ENCODE measurements at places on chromosomes 6 and 20.
A peak's percentile ranks its signal among the peaks of the same experiment; 100 is the strongest.

DNA sequence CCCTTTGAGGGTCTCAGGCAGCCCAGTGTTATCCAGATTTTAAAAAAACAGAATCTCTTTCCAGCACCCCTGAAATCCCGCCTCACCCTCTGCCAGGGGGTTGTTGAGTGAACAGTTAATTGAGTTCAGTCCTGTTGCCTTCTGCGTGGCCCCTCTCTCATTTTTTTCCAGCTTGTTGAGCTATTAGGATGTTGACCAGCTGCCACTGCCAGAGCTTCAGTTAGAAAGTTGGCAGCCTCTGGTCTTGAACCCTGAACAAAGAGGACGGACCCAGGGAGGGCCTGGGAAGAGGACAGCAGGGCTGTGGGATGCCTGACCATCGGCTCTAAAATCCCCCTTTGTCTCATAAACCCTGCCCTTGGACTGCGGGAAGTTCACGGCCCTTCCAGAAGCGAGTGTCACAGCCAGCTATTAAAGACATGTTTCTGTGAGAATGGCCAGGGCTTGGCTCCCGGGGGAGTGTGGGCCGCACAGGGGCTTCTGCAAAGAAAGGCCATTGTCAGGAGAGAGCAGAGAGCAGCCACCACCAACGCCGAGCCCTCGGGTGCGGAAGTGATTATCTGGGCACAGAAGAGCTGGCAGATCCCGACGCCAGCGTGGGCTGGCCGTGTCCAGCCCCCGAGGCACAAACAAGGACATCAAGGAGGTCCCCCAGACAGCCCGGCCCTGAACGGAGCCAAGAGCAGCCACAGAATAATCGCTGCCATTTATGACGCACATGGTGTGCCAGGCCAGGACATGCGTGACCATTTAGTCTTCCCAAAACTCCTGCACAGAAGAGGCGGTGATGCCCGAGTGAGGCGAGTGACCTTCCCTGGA lies 189.0 kb downstream of the ANKRD60 start:
- no peaks in the 10 kb centered on the region for H3K36me3 ChIP-seq
- no peak for DNase-seq
- H3K27me3 ChIP-seq = no peaks in the 10 kb centered on the region
- H3K4me3 ChIP-seq = no peak overlapping the region
- H3K27ac ChIP-seq = no peak overlapping the region

- H3K27me3 ChIP-seq = no peaks in the 10 kb centered on the region
- H3K27ac ChIP-seq = no peak overlapping the region
- DNase-seq = no peak
- H3K4me3 ChIP-seq = no peak overlapping the region
These were observed 180.4 kb downstream of the ADGRG6 start for GRCh38 chr6:142482249-142482648.

DNA sequence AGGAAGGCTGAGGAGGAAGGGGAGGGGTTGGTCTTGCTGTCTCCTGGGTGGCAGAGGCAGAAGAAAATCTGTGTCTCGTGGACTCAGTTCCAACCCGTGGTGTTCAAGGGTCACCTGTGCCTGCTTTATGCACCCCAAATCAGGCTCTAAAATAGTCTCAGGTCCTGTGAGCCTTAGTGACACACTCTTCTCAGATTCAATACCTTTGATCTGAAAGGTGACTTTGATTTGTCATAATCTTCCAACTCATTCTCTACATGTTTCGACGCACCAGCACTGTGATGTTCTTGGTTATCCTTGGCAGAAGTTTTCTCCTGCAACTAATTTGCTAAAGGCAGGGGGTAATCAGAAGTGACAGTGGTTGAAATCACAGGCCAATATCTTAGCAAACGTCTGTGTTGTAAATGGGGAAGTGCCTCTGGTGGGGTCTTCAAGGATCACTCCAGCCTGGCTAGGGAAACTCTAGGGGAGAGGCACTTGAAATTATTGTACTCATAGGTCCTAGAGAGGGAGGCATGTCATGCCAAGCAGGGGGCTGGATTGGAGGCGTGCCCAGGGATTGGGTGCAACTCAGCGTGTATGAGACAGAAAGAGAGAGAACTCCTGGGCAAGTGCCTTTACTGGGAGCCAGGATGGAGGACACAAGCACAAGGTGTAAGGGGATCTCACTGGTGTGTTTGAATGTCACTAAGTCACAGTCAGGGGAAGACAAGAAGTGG lies 19.0 kb upstream of the PRND start:
- no peaks in the 10 kb centered on the region for H3K4me1 ChIP-seq
- H3K36me3 ChIP-seq = peaks cover 5% of the 10 kb centered on the region
- H3K27me3 ChIP-seq = no peaks in the 10 kb centered on the region
- no peak overlapping the region for H3K4me3 ChIP-seq
- DNase-seq = no peak
- no peak overlapping the region for H3K27ac ChIP-seq

DNA sequence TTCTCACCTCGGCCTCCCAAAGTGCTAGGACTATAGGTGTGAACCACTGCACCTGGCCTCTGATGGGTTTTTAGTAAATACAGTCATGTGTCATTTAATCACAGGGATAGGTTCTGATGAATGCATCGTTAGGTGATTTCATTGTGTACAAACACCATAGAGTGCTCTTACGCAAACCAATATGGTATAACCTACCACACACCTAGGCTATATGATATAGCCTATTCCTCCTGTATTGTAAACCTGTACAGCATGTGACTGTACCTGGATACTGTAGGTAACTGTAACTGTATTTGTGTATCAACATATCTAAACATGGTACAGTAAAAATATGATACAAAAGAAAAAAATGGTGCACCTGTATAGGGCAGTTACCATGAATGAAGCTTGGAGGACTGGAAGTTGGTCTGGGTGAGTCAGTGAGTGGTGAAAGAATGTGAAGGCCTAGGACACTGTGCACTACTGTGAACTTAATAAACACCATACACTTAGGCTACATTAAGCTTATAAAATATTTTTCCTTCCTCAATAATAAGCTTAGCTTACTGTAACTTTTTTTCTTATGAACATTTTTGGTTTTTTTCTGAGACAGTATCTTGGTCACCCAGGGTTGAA lies 10.0 kb downstream of the BICRAL start:
- no peak overlapping the region for H3K4me3 ChIP-seq
- H3K36me3 ChIP-seq = peaks cover 12% of the 10 kb centered on the region
- peaks cover 3% of the 10 kb centered on the region for H3K4me1 ChIP-seq
- no peak overlapping the region for H3K27ac ChIP-seq
- DNase-seq = no peak

- DNase-seq = peak; percentile 16
- no peaks in the 10 kb centered on the region for H3K27me3 ChIP-seq
- no peaks in the 10 kb centered on the region for H3K4me1 ChIP-seq
These were observed 15.5 kb upstream of the CLDN20 start for GRCh38 chr6:155248008-155249001.

- H3K27ac ChIP-seq = no peak overlapping the region
- H3K36me3 ChIP-seq = no peaks in the 10 kb centered on the region
- H3K4me3 ChIP-seq = no peak overlapping the region
- peaks cover 36% of the 10 kb centered on the region for H3K27me3 ChIP-seq
- DNase-seq = no peak
These were observed 108.1 kb upstream of the PRDM1 start for GRCh38 chr6:105977934-105978504.

DNA sequence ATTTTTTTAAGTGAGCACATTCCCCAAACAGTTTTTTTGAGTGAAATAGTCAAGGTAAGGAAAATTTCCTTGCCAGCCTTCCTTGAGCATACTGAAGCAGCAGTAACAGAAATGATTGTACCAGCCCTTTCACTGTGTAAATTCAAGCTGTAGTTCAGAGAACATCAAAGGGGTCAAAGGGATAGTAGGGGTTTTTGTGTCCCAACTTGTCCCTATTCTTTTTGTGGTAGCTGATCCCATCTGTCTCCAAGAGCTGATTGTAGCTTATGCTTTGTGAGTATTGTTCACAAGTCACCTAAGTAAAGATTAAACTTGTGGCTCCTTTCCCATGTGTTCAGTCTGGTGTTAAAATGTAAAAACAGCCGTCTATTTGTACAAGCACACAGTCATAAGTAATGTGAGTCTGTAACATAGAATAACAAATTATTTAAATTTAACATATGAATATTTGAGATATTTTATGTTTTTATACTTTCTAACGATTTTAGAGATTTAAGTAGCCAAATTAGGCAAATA lies 185.0 kb downstream of the CENPW start:
- H3K27ac ChIP-seq = no peak overlapping the region
- no peaks in the 10 kb centered on the region for H3K27me3 ChIP-seq
- no peak for DNase-seq
- H3K4me1 ChIP-seq = no peaks in the 10 kb centered on the region
- no peak overlapping the region for H3K4me3 ChIP-seq

GRCh38 chr6:37376078-37376743 lies 22.4 kb downstream of the RNF8 start:
- peaks cover 25% of the 10 kb centered on the region for H3K36me3 ChIP-seq
- H3K27me3 ChIP-seq = no peaks in the 10 kb centered on the region
- H3K4me1 ChIP-seq = peaks cover 2% of the 10 kb centered on the region
- H3K4me3 ChIP-seq = no peak overlapping the region
- no peak overlapping the region for H3K27ac ChIP-seq

DNA sequence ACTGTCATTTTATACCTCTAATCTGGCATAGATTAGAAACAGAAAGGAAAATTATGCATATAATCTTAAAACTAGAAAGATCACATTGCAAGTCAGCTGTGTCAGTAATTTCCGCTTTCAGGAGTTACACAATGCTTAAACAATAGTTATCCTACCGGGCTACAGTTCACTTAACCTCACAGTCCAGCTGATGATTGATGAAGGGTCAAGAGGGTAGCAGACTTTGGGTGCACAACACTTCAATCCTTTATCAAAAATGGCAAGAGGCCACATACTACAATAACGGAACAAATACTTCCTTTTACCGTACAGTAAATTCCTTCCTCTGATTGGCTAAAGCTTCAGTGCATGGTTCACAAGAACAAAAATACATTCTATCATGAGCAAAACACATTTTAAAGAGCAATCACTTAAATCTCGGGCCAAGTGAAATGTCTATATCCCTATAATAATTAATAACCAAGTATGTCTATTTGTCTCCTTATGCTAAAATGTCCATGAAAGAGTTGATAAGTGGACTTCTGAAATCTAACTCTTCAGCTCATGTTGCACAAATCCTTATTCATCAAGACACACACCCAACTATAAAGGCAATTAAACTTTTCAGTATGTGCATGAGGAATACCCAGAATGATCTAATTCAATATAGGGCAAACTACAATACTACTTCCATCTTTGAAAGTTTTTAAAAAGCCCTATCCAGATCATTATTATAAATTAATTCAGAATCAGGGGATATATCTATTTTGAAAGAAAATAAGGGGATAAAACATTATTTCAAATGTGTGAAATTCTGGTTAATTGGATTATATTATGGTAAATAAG lies 76.8 kb downstream of the HIVEP2 start:
- no peaks in the 10 kb centered on the region for H3K27me3 ChIP-seq
- H3K4me3 ChIP-seq = no peak overlapping the region
- no peak for DNase-seq
- peaks cover 11% of the 10 kb centered on the region for H3K4me1 ChIP-seq
- no peak overlapping the region for H3K27ac ChIP-seq

- no peaks in the 10 kb centered on the region for H3K27me3 ChIP-seq
- no peak overlapping the region for H3K4me3 ChIP-seq
- DNase-seq = no peak
- no peaks in the 10 kb centered on the region for H3K4me1 ChIP-seq
These were observed 173.4 kb upstream of the SLC35B3 start for GRCh38 chr6:8608737-8609136.

DNA sequence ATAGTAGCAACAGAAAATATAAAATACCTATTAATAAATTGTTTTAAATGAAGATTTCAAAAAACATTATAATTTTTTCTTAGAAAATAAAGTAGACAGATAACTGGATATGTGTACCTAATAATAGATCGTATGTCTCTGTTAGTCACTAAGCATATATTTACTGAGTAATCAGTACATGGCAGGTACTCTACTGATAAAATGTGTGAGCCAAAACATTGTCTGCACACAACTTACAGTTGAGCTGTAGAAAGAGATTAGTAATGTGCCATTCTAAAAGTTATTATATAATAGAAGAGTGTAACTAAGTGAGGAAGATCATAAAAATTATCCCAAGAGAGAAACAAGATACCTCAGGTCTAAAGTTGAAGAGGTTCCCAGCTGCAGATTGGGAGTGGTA lies 929.9 kb upstream of the EPHA7 start:
- no peak overlapping the region for H3K4me3 ChIP-seq
- no peaks in the 10 kb centered on the region for H3K36me3 ChIP-seq
- no peaks in the 10 kb centered on the region for H3K27me3 ChIP-seq
- no peak for DNase-seq

DNA sequence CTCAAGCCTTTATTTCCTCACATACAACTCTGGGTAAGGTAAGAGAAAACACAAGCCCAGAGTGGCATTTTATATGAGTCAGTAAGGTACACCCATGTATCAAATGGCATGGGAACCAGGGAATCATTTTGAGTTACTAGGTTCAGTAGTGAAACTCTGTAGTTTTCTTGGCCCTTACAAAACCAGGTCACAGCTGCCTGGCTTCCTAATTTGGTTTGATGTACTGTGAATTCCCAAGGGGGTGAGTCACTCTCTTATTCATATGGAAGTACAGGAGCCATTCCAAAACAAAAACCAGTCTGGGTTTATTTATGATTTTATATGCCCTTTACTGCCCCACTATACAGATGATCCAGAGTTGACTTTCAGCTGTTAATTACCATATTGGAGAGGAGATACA lies 70.7 kb downstream of the PDE7B start:
- no peak overlapping the region for H3K4me3 ChIP-seq
- DNase-seq = no peak
- H3K4me1 ChIP-seq = no peaks in the 10 kb centered on the region
- no peaks in the 10 kb centered on the region for H3K36me3 ChIP-seq
- H3K27ac ChIP-seq = peak overlapping the region; percentile 42

GRCh38 chr6:9937031-9937763 lies 477.7 kb downstream of the TFAP2A start:
- H3K27ac ChIP-seq = no peak overlapping the region
- no peaks in the 10 kb centered on the region for H3K27me3 ChIP-seq
- H3K4me1 ChIP-seq = no peaks in the 10 kb centered on the region
- H3K4me3 ChIP-seq = no peak overlapping the region

DNA sequence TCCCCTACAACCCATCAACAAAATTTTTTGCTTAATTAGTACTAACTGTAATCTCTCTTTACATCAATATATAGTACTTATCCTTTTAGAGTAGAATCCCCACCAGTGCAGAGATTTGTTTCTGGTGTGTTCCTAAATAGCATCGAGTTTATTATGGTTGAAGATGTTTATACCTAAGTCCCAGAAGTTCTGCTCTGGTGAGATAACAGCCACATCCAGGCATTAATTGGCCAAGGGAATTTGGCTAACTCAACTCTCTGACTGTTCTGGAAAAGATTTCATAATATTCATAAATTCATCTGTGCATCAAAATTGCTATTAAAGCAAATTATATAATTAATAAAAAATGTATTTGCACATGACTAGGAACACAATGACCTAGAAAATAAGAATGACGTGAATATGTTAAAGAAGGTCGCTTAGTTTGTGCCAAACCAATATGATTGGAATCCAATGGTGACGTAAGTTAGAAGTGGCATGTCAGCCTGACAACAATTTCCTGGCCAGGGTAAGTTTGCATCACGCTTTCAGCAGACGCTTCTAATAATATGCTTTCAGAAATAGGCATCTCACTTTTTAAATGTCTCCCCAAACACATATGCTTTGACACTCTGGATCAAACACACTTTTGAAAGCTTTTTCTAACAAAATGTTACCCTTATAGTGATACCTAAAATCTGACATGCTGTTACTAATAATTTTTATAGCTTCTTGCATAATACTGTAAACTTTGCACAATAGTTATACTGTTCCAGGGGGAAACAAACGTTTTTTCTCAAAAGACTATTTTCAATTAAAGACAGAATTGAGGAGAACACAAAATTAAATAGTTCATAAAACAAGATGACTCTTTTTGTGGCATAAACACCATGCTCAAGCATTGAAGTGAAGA lies 236.7 kb downstream of the TENT5A start:
- H3K27me3 ChIP-seq = no peaks in the 10 kb centered on the region
- no peaks in the 10 kb centered on the region for H3K4me1 ChIP-seq
- no peaks in the 10 kb centered on the region for H3K36me3 ChIP-seq
- H3K27ac ChIP-seq = no peak overlapping the region
- no peak overlapping the region for H3K4me3 ChIP-seq
- DNase-seq = no peak
